Activated T-helper 1 cell treated with anti-CD3 and anti-CD28 coated beads, Interleukin-2, amount 50 U/mL, for 16 hours (primary cell): ENCODE measurements at places on chromosomes 3 and 15.

- DNase-seq: no peak
Observed at GRCh38 chr15:47968593-47968992, 152.2 kb upstream of the SLC24A5 start.

GRCh38 chr3:55487381-55488241, 505 bp upstream of the WNT5A start:
- DNase-seq: no peak

- no peak for DNase-seq
Observed at GRCh38 chr15:46297766-46298165, 662.9 kb downstream of the SQOR start.

- no peak for DNase-seq
Observed at GRCh38 chr3:112779558-112780480, 66.8 kb downstream of the CD200R1L start.

DNA sequence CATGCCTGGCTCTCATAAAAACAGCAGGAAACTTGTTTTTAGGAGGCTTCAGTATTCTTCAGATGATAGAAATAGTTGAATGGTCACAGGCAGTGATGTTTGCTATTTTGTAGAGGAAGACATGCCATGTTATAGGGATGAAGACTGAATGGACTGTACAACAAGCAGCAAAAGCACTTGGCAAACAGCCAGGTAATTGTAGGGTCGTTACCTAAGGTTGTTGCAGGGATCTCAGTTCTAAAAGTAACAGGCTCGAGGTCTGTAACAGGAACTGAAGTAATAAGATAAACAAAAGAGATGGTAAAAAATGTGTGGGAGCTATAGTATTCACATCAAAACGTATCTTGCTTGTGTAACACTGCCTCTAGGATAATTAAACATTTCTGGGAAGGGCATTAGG, 116.3 kb downstream of the TFG start:
- DNase-seq: no peak

GRCh38 chr15:78934655-78935023, 10.2 kb downstream of the CTSH start:
- DNase-seq: no peak

- no peak for DNase-seq
Observed at GRCh38 chr15:50055332-50055731, 63.7 kb downstream of the ATP8B4 start.

DNA sequence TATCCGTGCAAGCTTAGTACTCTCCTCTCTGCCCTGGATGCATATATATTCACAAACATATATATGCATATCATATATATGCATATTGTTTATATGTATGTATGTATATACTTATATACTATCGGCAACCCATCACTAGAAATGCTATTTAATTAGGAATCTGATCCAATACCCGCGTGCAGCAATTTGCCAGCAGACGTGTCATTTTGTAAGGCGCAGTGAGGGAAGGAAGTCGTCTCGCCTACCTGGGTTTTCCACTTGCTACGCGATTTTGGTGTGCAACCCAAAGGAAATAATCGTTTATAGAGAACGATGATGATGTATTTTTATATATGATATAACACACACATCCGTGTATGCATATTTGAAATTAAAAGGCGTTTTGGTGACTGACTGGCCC, 5.6 kb upstream of the FEZF2 start:
- DNase-seq: no peak

DNA sequence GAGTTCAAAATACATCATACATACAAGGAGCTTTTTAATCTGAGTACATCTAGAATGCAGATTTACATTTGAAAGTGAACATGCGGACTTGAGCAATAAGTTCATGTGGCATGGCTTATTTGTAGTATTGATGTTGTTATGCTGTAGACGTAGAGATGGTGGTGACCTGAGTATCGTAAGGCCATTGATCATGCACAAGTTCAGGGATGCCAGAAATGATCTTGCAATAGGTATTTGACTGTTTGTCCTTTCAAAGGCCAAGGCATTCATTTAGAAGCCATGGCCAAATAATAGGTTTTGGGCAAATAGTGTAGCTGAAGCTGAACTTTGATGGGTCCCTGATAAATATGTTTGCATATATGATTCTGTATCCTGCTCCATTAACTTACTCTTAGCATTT, 35.0 kb downstream of the ARNT2 start:
- DNase-seq: no peak

DNA sequence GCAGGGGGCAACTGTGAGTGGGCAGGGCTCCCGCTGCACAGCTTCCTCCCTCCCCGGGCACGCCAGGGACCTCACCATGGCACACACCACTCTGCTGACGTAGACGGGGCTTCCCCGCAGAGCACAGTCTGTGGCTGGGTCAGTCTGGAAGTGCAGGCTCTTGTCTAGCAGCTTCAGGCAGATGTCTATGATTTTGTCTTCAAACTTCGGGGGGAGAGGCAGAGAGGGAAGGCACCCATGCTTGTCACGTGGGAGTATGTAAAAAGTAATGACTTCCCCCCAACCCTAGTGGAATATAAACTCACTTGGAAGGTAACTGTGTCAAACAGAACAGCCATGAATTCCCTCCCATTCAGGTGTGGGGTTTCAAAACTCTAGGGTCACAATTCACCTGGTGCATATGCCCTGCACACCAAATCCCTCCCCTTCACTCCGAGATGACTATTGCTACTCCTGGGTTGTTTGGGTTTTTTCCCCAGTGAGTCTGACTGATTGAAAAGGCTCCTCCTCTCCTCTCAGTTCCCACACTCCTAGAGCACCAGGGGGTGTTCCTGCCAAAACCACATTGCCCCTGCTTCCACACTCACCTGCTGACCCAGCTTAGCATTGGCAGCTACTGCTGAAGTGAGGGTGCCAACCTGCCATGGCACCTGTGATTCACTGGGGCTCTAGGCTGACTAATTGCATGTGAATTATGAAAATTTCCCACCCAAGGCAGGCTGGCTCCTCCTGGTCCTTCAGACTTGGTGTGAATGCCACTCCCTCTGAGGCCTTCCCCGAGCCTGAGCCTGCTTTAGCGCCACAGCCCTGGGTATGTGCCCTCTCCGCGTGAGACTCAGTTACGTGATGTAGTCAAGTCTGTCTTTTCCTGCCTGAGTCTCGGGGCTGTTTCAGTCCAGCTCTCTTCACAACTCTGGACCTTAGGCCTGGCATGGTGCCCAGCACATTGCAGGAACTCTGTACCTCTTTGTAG, 13.0 kb downstream of the TGM5 start:
- no peak for DNase-seq

- no peak for DNase-seq
Observed at GRCh38 chr3:131803113-131803512, 231.7 kb downstream of the CPNE4 start.

GRCh38 chr3:158420654-158421396, 150.2 kb upstream of the MLF1 start:
- no peak for DNase-seq

DNA sequence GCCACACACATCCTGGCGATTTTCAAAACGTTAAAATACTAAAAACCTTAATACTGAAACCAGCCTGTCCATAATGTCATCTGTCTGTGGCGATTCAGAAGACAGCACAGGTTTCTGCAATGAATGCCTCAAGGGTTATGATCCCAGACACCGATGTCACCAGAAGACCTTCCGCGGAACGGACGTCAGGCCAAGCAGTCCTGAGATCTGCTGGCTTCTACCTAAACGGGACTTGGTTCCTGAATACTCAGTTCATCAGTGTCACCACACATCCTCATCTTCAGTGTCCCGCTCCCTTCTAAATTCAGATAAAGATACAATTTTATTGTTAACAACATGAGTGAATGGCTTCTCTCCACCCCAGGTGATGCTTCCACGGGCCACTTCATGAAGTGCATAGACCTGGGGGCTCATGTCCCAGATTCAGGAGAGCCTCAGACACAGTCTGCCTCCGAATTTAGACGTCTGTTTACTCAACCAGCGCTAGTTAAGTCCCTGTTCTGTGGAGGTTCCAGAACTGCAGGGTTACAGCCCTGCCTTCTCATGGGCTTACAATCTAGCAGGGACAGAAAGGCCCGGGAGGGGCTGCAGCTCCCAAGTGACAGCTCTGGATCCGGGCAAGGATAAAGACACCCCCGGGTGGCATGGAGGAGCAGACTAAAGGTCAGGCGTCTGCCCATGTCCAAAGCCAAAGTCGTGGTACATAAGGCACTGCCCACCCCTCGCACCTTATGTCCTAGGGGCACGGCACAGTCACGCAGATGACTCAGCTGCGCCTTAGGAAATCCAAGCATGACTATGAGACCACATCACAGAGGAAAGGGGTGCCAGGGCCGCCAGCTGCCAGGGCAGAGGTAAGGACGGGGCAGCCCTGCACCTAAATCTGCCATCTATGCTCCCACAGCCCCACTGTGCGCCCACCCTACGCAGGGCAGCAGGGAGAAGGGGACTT, 75.9 kb downstream of the VGLL4 start:
- DNase-seq: no peak

GRCh38 chr3:8279476-8279875, 222.1 kb upstream of the LMCD1 start:
- no peak for DNase-seq

DNA sequence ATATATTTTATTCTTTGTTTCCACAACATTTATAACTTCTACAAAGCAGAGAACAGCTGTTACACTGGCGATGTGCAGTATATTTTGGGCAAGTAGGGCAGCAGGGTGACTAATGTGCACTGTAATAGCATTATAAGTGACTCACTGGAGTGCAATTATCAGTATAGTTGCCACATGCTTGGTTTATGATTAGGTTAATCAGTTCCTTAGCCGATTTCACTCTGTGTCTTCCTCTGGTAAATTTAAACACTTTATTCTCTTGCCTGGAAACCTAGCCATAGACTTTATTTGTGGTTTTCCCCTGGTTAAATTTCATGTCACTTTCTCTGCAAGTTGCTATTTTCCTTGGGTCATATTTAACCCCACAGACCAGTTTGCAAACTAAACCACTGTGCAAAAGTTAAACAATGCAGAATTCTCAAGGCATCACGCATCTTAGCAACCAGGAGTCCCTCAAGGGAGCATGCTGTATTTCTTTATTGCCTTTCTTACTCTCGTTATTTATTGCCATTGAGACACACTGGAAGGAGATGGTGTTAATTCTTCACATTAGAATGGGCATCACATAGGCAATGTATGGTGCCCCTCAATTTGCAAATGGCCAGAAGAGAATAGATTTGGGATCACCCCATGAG, 690.2 kb upstream of the DPPA4 start:
- no peak for DNase-seq

DNA sequence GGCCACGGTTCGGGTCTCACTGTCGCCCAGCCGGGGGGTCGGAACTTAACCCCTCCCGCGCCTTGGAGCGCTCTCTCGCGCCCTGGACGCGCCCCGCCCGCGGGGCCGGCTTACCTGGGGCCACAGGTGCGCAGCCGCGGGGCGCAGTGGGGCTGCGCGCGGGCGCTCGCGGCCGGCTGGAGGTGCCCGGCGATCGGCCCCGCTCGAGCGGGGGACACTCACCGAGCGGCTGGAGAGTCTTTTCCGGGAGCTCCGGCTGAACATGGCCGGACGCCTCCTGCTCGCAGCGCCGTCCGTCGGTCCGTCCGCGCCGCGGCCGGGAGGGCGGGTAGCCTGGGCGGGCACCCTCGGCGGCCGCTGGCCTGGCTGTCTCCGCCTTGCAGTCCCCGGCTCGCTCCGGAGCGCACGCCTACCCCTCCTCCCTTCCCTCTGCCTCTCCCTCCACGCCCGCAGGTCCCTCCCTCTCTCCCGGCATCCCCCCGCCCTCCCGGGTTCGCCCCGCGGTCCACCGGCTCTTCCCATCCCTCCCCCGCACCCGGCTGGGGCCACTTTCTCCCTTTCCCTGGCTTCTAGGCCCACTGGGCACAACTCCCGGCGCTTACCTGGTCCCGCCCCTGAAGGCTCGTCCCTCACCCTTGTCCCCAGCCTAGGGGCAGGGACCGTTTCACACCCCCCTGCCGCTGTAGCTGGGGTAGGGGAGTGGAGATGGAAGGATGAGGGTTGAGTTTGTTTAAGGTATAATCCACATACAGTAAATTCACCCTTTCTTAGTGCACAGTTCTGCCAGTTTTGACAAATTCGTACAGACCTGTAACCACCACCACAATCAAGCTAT, 220.1 kb upstream of the PRICKLE2 start:
- no peak for DNase-seq

GRCh38 chr3:133914839-133915600, 19.3 kb upstream of the RAB6B start:
- no peak for DNase-seq

GRCh38 chr3:152893647-152894046, 58.7 kb downstream of the P2RY1 start:
- no peak for DNase-seq

DNA sequence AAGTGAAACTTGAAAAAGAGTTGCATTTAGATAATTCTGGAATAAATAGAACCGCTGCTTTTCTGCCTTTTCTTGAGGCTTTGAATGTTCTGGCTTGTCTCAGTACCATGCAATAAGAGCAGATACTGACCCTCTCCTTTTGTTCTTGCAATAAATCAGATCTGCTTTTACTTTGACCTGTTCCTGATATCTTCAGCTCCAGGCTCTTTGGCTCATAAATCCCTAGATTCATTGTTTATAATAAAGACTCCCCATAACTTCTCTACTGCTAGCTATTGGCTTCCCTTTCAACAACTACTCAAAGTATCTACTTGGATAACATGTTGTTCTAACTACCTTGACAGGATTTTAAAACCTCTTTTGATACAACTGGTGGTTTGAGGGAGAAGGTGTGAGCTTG, 47.4 kb upstream of the TMC3 start:
- DNase-seq: no peak

- no peak for DNase-seq
Observed at GRCh38 chr15:101361418-101361817, 66.4 kb upstream of the SNRPA1 start.

DNA sequence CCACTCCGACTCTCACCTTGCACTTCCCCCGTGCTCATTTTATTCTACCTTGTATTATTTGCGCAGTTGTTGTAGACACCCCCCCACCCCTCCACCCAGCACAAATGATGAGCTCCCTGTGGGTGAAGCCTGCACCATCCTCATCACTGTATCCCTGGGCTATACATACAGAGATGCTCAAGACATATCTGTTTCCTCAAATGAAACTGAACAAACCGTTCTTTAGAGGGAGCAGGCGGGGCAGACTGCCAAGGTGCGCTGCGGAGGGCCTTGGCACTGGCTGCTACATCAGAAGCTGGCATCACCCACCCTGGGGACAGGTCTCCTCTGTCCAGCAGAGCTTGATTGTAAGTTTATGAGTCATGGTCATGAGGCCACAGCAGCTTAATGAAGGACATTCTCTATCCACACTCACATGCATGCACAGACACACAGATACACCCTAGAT, 29.0 kb downstream of the ADCY5 start:
- no peak for DNase-seq

GRCh38 chr3:19149368-19149767, 1.1 kb downstream of the KCNH8 start:
- DNase-seq: no peak
